ENCODE measurements at places on chromosomes 1 and 21.

GRCh38 chr1:108016451-108016920 is 51.5 kb upstream of the VAV3 start:
- DNase-seq: no peak

GRCh38 chr1:212520299-212520698 is 87.6 kb downstream of the NENF start:
- DNase-seq: no peak

DNA sequence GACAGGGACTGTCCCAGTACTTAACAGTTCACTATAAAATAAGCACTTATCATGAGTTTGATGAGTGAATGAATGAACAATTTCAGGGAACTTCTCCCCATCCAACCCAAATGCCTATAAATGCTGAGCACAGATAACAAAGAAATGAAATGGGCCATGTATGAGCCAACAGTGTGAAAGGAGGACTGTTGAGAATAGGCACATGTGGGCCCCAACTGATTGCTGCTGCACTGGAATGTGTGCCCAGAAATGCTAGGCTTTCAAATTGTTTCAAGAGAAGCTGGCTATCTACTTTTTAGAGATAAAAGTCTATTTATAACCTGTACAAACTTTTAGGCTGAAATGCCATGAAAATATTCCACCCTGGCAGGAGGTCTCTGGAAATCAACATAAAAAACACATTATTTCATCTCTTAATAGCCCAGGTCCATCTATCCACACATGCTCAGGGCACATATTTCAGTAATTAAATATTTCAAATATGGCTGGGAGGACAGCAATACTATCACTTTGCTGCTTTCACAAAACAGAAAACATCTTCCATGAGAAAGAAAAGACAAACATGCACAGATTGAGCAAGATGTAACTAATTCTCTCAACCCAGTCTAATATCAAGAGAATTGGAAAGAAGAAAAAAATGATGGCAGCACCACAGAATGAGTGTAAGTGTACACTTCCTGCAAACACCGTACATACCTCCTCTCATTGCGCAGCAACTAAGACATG is 49.8 kb downstream of the COLGALT2 start:
- DNase-seq: no peak

DNA sequence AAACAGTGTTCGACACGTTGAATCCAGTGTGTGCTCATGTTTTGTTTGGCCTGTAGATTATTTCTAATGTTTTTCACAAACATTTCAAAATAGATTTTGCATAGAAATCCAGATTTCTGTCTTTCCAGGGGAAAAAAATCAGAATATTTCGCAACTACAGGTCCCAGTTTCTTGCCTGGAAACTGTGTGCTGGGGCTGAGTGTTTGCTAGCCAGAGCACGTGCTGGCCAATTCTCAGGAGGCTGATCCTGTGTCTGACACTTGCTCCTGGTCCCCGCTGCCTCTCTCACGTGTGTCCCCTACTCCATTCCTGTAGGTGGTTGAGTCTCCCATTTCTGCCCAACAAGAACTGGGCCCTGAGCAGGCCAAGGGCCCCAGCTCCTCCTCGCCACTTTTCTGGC is 2.4 kb downstream of the MAB21L3 start:
- no peak for DNase-seq

- no peak for DNase-seq
These were observed 138.9 kb downstream of the ACTL8 start for GRCh38 chr1:17893891-17894631.
